ENCODE measurements at places on chromosomes 4 and X.
A peak's percentile ranks its signal among the peaks of the same experiment; 100 is the strongest.

DNA sequence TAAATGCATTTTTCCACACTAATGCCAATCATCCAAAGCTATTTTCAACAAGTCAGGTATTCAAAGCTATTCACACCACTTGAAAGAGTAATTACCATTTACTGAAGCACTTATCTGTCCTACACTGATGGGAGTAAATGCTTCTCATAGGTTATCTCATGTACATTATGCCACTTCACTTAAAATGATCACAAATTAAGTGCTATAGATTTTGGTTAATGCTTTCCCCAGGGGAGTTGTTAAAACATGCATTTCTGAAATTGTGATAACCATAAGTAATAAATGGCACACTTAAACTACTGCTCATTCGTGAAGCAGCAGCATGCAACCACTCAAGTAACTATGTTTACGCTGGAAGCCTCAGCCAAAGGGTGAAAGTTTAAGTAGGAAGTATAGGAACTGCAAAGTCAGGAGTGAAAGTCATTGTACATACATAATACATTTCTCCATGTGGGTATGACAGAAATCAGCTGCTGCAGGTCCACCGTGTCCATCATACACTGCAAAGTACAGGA, 6.6 kb downstream of the PPM1K start:
- no peak for DNase-seq

DNA sequence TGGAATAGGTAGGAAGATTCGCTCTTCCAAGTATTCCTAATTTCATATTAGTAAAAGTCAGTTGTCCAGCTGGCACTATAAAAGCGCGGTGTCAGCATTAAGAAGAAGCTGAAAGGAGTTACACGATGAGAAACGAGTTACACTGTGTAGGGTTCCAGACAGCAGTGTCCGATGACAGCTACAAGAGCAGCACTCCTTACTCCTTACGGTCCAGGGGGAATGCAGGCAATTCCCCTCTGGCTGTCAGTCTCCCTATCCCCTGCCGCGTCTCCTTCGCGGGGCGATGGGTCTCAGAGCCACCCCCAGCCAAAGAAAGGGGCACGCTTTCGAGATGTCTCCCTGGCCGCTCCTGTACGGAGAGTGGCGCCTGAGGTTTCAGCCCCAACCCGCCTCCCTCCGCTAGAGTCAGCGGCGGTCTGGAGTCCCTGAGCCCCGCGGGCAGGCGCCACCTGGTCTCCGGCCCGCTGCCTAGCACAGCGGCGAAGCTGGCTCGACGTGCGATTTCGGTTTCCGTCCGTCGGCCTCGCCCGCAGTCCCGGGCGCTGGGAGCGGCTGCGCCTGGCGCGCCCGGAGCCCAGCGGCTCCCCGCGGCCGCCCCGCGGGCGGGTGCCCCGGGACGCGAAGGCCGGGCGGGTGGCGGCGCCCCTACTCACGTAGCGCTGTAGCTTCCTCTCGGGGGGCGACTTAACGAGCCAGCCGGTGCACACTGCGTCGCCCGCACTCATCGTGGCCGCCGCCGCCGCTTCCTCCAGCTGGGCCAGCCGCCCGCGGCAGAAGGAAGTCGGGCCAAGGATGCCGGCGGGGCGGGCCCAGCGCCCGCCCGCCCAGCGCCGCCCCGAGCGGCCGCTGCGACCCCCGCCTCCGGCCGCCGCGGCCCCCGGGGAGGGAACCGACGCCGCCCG, at the start of gene GAB3:
Gene GAB3 (minus strand): TSS at position 777 of the 902 bp plus-strand sequence. CDS start 52 bp downstream, at position 725.
- DNase-seq = peak; percentile 78

- no peak for DNase-seq
These were observed 61.3 kb upstream of the PRRG1 start for GRCh38 chrX:37287741-37288444.

- DNase-seq = no peak
These were observed 25.8 kb downstream of the PIN4 start for GRCh38 chrX:72207366-72207765.

- no peak for DNase-seq
These were observed 62.4 kb downstream of the APOO start for GRCh38 chrX:23845351-23845817.

GRCh38 chr4:126916049-126916625, 716.6 kb upstream of the INTU start:
- DNase-seq = no peak
